HT1080 (cell line): ENCODE measurements at places on chromosomes 3 and 15.
A peak's percentile ranks its signal among the peaks of the same experiment; 100 is the strongest.

- DNase-seq, result peak; percentile 47
These were observed 4.6 kb downstream of the TPM1 start for GRCh38 chr15:63046917-63047760.

GRCh38 chr3:150130404-150131100 is 159.9 kb upstream of the PFN2 start:
- no peak for DNase-seq

DNA sequence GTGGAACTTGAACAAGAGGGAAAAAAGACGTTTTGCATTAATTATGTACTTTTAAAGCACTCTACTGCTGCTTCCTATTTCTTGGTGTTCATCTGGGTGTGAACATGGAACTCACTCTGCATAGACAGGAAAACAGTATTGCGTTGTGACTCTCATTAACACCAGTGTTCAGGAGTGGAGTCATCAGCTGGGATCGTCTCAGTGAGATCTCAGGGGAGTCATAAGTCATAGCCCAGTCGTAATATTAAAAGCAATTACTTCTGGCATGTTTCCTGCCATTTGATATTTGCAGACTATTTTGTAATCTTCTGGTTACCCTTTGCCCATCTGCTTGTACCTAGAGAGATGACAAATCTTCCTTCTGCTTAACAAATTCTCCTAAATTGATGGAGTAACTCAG is 462.0 kb upstream of the ATP11B start:
- DNase-seq, result no peak

GRCh38 chr3:194988495-194989165 is 282.3 kb downstream of the XXYLT1 start:
- DNase-seq, result peak; percentile 71

GRCh38 chr3:186187401-186188275 is 78.7 kb upstream of the ETV5 start:
- peak; percentile 30 for DNase-seq

DNA sequence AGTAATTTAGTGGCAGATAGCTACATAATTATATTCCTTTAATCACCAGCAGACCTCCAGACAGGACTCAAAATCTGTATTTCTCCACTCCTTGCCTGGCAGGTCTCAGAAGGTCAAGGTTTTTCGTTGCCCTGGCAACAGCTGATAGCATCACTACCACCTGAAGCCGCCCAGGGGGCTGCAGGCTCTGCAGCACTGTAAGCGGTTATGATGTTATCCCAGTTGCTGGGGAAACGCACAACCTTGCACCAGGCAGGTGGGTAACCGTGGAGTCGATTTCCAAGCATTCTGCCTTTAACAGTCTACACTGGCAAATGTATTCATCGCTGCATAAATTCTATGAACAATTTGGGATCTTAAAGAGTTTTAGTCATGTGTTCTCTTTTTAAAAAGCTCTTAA is 756.3 kb downstream of the NTRK3 start:
- no peak for DNase-seq

DNA sequence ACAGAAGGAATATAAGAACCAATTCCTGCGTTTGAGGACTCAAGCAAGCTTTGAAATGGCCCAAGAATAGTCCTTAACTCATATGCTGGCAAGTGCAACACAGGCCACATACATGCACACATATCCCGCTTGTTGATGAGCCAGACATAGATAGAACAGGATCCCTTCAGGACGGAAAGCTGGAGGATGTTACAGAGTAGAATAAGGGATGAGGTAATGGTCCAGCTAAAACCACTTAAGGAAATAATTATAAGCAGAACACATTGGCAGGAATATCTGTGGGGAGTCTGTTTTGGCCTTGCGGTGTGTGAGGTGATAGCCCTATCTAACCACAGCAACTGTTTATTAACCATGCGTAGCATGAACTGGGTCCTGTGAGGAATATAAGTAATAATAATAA is 25.0 kb downstream of the SCG3 start:
- DNase-seq, result no peak

DNA sequence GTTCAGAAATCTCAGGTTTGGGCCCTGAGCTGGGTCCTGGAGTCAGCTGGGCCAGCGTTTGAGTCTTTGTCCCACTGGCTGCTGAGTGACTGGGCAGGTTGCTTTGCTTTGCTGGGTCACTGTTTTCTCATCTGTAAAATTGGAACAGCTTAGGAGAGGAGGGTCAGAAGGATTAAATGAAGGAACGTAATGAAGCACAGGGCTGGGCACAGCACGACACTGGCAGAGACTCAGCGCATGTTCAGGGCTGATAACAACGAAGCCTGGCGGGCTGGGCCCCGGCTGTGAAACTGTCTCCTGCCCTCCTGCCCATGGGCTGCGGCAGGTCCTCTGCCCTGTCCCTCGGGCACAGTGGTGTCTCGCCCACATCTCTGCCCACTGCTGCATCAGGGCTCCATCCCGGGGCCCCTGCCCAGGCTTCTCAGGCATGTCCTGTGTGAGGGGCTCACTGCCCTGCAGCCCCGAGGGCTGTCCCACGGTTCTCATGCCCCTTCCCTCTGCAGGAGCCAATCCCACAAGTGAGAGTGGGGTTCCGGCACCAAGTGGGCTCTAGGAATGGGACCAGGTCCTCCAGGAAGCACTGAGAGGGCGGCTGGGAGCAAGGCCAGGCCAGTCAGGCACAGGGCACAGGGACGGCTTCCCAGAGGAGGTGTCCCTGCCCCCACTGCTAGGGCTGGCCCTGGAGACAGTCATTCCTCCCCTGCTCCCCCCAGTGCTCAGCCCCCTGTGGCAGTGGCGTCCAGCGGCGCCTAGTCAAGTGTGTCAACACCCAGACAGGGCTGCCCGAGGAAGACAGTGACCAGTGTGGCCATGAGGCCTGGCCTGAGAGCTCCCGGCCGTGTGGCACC is 88.0 kb downstream of the TBC1D2B start:
- DNase-seq, result no peak

DNA sequence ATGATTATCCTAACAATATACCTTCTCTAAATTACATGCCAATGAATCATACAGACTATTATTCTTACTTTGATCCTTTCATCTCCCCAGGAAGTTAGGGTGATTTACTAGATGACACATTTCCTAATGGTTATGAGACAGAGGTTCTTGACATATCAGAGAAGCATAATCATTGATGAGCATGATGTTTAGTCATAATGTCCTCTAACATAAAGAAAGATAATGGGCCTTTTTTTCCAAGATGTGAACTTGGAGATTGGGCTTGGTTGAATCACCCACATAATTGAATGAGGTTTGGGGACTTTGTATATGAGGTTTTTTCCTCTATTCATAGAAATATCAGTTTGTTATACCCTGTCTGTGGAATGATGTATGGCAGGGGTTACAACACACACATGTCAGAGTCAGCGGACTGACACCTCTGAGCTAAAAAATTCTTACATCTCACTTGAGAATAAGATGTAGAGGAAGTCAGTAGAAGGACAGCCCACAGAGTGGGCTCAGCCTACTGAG is 69.7 kb upstream of the DCBLD2 start:
- peak; percentile 100 for DNase-seq

- DNase-seq, result peak; percentile 80
These were observed 28.8 kb downstream of the LYSMD4 start for GRCh38 chr15:99704444-99704838.

- DNase-seq, result peak; percentile 98
These were observed 551.2 kb downstream of the MECOM start for GRCh38 chr3:169112153-169112892.

- DNase-seq, result no peak
These were observed 30.5 kb upstream of the CLDN16 start for GRCh38 chr3:190357468-190357867.

DNA sequence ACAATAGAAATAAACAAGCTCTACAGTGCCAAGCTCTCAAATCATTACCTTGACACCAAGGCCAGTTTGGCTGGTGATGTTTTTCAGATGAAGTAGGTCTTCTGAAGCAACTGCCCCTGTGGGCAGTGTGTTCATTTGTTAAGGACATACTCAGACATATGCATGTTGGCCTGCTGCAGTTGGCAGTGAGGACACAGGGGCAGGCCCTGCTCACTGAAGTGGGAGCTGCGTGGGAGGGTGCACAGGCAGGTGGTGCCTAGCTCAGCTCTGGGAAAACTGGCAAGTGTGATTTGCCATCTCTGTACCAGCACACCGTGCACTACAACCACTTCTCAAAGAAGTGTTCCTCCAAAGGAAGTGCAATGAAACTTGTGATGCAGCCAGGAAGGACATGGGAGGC is 28.5 kb upstream of the SNRK start:
- DNase-seq, result no peak

GRCh38 chr3:9308298-9308990 is 54.4 kb upstream of the THUMPD3 start:
- DNase-seq, result no peak

DNA sequence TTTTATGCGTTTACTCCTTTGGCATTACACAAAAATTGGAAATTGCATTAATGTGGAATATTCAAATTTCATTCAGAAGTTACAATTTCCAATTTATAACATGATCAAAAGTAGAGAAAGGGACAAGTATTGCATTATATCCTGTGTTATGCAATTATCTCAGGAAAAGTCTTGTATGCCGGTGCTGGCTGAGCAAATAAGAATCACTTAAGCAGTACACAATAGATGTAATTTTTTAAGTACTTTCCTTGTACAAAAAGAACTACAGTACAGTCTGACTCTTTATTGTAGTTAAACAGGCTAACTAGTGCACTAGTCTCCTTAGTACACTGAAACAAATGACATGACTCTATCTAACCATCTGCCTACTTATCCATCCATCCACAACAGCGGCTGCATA is 493.2 kb upstream of the KCNMB2 start:
- no peak for DNase-seq
